Stimulated activated CD4-positive, alpha-beta T cell treated with anti-CD3 and anti-CD28 coated beads, Interleukin-2, amount 100 ng/mL, for 24 hours (primary cell): ENCODE measurements at places on chromosomes 4 and X.

- DNase-seq = no peak
These were observed 36.8 kb upstream of the SPP1 start for GRCh38 chr4:87938746-87939145.

DNA sequence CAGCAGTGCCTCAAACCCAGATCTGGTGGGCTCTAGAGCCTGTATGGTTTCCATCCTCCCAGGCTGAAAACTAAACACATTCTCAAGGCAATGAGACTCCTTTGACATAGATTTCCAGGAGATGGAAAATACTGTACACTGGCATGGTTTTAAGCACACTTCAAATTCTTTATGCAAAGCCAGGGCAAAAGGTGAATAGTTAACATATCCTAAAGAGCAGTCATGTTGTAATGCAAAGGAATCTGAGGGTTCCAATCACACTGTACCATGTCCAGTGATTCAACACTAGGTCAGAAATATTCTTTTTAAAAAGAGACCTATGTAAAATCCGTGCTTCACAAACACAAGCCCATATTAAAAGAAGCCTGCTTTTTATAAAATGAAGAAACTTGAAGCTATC, 195.3 kb downstream of the QDPR start:
- DNase-seq = no peak

- no peak for DNase-seq
These were observed 61.1 kb upstream of the MTM1 start for GRCh38 chrX:150507251-150507856.

DNA sequence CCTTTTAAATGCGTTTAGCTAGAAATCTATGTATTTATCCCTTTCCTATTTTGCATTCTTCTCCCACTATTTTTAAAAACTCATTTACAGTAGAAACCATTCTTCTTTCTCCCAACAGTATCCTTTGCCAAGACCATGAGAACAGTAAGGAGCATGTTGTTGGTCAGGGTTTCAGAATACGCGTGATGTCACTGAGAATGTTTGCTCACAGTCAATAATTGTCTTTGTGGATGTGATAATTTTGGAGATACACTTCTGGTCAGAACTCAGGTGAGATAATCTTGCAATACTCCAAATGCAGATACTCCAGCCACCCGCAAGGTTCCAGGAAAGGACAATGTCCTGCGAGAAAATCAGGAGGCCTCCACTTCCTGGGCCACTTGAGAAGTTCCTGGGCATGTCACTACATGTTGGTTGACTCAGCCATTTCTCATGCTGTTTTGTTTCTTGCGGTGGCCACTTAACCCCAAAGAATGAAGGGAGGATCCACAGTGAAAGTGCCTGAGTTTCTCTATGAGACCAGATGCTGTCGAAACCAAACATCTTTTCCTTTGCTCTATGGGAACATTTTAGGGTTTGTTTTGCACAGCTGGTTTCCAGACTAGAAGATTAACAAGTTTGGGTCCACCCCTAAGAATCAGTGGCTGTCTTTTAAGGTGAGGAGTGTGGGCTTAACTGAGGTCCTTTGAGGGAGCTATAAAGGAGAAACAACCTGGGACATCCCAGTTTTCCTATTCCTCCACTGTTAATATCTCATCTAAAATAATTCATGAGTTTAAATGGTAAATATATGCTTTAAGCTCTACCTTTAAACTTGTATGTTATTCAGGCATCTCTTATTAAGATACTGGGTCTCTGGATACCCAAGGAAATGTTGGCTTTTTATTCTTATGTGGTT, 116.0 kb downstream of the SOWAHB start:
- DNase-seq = no peak

DNA sequence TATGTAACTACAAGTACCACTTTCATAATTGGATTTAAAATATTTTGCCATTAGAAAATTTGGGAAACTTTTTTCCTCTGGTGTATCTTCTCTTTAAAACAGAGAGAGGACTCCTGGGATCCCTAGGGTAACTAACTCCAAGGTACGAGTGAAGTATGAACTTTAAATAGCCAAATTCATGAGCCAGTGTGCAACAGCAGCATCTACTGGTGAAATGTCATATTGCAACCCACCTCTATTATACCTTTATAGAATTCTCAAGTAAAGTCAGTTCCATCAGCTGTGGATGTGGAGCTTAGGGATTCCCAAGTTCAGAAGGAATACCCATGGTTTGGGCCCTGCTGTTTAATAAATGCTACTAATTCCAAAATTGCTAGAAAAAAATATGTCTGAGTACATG, 282.7 kb upstream of the TAPT1 start:
- DNase-seq = peak; percentile 1

- DNase-seq = no peak
These were observed 69.5 kb downstream of the APBB2 start for GRCh38 chr4:41144812-41145211.

DNA sequence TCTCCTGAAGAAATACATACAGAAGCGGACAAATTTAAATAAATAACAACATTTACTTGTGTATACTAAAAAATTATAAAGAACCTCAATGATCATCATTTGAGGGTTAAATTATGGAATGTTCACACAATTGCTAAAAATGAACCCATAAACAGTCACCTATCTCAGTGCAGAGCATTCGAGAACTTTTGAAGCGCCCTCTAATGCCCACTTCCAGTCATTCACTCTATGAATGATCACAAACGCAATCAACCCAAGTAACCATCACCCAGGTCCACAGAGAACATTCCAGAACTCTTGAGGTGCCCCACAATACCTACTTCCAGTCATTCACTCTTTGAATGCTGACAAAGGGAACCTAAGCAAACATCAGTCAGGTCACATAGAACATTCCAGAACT, 103.5 kb upstream of the PLAC1 start:
- DNase-seq = no peak

GRCh38 chr4:142719854-142720541, 126.1 kb downstream of the INPP4B start:
- DNase-seq = no peak

DNA sequence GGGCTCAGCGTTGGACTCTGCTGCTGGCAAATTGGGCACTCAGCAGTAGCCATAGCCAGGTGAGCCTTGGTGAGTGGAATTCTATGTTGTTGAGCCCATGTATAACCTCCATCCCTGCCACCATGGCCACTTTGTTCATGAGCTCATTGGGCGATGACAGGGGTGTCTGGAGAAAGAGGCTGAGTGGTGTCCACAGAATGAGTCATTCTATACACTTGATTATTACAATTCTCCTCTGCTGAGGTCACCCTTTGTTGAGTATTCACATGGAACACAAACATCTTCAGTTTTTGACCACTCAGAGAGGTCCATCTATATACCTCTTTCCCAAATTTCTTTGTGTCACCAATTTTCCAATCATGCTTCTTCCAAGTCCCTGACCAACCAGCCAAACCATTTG, 1341.7 kb downstream of the PCDH7 start:
- DNase-seq = no peak

- DNase-seq = no peak
These were observed 99.9 kb downstream of the DCLK2 start for GRCh38 chr4:150178161-150178560.

DNA sequence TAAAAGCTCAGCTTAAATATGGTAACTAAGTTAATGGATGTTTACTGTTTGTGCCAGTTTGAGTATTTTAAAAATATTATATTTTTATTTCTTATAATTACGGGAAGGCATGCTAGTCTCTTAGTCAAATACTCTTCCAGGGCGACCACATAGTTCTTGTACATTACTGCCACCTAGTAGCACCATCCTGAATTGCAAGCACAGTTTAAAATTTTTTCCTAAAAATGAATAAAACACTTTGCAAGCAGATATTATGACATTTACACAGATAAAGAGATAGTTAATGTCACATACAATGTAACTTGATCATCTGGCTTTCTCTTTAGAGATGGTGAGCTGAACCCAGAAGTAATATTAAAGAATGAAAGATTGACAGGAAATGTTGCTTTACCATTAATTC, 11.5 kb downstream of the NDP start:
- no peak for DNase-seq

DNA sequence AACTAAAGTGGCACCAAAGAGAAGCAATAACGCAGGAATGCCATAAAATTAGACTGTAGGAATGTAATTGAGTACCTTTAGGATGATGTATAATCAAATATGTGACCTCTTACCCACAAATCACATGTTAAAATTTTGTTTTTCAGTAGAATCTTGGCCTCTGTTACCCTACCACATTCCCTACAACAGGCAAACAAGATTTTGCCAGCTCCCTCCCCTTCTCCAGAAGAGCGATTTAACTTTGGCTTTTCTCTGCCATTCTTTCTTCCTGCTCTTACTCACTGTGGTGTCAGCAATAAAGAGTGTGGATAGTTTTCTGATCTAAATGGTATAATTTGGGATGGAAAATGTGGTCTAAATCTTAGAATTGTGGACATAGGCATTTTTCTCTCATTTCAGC, 57.2 kb downstream of the TRIM2 start:
- no peak for DNase-seq

DNA sequence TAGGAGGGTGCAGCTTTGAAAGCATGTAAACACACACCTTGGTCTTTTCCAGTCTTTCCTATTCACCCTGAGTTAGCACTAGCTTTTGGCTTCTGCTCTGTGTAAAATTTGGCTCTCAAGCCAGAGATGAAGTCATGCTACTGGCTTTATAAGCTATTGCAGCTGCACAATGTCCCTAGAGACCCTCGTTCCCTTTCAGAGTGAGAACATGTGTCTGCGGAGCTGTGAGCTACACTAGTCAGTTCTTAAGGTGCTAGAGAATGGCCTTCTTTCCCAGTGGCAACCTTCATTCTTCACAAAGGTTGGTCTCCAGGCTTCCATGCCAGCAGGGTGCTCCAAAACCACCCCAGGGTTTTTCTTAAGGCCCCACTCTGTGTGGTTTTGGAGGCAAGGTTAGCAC, 199.1 kb downstream of the SPATA18 start:
- no peak for DNase-seq

DNA sequence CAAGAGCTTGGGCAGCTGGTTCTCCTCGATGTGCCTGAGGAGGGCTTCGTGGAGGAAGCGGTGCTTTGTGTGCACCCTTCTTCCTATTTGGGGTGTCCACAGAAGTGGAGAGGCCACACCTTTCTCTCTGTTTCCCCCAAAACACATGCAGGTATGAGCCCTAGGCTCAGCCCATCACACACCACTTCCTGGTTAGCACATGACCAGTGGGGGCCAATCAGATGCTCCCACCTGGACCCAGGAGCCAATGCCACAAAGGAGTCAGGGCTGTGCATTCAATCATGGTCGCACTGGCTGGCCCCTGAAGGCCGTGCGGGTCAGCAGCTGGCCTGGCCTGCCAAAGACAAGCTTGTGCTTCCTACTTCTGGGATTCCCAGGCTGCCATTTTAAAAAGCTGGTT, 51.4 kb downstream of the PPP2R2C start:
- DNase-seq = no peak

- no peak for DNase-seq
These were observed 206.4 kb upstream of the PACRGL start for GRCh38 chr4:20493761-20494353.

GRCh38 chrX:14922437-14922836, 49.2 kb downstream of the MOSPD2 start:
- DNase-seq = no peak

DNA sequence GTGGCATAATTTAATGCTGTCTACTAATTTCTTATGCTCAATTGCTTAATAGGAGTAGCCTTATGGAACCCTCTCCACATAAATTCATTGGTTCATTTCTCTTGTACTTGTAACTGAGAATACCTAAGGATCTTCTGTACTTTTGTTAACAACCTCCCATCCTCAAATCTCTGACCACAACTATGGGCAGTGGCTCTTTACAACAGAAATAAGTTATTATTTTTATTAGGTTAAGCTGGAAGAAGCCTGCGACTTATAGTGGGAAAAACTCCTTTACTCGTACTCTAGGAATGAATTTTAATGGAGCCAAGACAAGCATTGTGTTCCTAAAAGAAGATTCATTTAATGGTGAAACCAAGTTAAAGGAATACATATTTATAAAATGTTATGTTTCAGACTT, 337.1 kb upstream of the CTSO start:
- no peak for DNase-seq

- no peak for DNase-seq
These were observed 59.2 kb downstream of the ARHGAP24 start for GRCh38 chr4:85534120-85534519.

GRCh38 chr4:108311313-108311712, 142.6 kb upstream of the LEF1 start:
- no peak for DNase-seq

DNA sequence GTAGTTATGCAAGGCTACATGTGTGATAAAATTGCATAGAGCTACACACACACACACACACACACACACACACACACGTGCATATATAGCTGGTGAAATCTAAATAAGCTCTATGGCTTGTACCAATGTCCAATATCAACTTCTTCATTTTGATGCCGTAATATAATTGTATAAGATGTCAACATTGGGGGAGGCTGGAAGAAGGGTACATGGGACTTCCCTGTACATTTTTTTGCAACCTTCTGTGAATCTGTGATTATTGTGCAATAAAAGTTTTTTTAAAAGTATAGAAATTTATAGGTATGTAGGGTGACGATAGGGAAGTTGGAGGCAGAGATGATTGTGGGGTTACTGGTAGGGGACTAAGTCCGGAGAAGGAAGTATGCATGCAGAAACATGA, 105.5 kb downstream of the HDAC8 start:
- no peak for DNase-seq

GRCh38 chr4:52950226-52950625, 88.1 kb downstream of the RASL11B start:
- no peak for DNase-seq

DNA sequence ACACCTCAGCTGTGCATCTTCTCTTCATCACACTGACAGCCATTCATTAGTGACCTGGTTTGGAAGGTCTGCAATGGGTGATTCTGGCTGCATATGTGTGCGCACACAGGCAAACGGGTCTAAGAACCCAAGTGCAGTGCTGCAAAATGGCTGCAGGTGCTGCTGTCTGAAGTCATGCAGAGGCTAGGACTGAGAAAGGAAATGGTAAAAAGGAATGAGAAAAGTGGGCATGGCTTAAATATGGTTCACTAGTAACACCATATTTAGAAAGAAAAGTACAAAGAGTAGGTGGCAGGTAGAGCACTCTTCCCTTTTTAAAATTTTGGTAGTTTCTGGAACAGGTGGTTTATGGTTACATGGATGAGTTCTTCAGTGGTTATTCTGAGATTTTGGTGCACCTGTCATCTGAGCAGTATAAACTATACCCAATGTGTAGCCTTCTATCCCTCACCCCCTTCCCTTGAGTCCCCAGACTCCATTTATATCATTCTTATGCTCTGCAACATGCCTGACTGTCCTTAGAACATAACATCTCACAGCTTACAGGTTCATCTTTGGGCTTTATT, 78.4 kb downstream of the CCNG2 start:
- DNase-seq = no peak

DNA sequence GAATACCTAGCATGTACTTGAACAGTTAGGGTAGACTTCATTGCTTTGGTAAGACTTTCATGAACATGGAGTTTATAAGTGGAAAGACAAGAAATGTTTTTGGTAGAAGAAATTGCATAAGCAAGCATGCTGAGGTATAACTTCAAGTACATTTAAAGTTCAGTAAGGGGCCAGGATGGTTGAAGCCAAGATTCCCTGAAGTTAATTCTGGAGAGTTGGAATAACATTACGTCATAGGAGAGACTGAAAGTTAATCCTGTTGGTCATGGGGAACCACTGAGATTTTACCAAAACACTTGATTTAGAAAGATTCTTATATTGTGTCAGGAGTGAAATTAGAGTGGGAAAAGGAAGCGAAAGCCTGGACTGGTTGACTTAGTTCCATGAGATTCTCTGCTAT, 767.5 kb upstream of the MAGEB2 start:
- DNase-seq = no peak
